Fibroblast of skin of left quadriceps (primary cell): ENCODE measurements at places on chromosomes 16 and 17.

DNA sequence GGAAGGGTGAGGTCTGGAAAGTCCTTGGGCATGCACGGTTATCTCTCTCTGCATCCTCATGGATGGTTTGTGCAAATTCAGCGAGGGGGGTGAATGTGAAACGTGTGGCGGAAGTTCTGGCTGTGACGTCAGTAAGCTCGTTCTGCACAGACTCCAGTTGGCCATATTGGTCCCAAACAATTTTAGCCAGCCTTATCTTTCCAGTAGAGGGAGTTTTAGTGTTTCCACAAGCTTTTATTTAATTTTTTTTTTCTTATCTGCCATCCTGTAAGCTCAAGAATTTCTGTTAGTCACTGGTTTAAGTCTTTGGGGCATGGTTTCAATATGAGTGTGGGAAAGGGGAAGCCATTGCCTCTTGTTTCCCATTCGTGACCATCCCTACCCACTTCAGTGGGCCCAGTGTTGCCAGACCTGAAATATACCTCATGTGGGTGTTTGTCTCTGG is 39.0 kb downstream of the HLF start:
- DNase-seq: no peak

DNA sequence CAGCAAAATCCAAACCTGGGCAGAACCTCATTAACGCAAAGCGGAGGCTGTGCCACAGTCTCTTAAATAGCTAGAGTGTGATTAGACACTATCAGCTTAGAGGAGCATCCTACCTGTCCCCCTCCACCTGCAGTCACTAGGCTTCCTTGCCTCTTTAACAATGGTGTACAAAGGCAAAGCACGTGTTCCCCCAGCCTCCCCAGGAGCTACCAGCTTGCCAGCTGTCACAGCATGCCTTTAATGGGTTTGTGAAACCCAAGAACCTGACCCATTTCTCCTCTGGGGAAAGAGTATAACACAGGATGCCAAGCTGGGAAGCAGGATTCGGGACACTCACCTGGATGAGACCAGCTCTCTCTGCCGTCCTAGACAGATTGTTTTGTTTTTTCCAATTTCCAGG is 37.2 kb upstream of the TBX2 start:
- no peak for DNase-seq

GRCh38 chr17:10614536-10615155 is 42.5 kb downstream of the MYH3 start:
- DNase-seq: peak; percentile 59

DNA sequence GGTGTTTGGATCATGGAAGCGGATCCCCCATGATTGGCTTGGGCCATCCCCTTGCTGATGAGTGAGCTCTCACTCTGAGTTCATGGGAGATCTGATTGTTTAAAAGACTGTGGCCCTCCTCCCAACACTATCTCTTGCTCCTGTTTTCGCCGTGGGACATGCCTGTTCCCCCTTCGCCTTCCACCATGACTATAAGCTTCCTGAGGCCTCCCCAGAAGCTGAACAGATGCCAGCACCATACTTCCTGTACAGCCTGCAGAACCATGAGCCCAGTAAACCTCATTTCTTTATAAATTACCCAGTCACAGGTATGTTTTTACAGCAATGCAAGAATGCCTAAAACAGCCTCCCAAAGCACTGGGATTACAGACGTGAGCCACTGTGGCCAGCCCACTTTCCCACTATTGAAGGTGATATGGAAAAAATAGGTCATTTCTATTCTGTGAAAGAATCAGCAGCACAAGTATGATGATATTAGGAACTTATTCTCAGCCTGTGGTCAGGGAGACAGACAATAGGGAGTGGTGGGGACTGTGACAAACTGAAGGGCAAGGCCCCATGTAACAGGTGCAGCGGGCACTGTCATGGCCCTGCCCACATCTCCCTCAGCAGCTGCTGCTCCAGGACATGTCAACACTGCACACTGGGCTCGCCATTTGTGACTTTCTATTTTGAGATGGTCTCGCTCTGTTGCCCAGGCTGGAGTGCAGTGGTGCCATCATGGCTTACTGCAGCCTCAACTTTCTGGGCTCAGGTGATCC is 33.7 kb upstream of the LITAF start:
- DNase-seq: no peak
